GM19239 (cell line): ENCODE measurements at places on chromosomes 4 and X.

- DNase-seq, result no peak
These were observed 135.7 kb upstream of the ANXA10 start for GRCh38 chr4:167956676-167957075.

GRCh38 chr4:48722509-48723446 is 57.3 kb downstream of the FRYL start:
- no peak for DNase-seq

DNA sequence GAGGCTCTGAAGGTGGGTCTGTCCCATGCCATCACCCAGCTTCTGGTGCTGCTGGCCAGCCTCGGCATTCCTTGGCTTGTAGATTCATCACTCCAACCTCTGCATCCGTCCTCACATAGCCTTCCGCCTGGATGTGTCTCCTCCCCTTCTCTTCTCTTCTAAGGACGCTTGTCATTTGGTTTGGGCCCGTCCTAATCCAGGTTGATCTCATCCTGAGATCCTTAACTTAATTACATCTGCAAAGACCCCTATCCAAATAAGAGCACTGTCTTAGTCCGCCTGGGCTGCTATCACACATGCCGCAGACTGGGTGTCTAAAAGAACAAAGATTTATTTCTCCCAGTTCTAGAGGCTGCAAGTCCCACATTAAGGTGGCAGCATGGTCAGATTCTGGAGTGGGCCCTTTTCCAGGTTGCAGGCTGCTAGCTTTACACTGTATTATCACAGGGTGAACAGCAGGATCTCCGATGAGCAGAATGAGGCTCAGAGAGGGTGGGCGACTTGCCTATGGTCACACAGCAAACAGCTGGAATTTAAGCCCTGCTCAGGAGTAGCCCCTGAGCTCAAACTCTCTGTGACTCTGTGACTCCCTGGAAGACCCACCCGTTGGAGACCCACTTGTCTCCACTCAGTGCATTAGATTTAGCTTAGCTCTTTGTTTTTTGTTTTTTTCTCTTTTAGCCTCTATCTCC is 113.1 kb downstream of the STK32B start:
- no peak for DNase-seq

DNA sequence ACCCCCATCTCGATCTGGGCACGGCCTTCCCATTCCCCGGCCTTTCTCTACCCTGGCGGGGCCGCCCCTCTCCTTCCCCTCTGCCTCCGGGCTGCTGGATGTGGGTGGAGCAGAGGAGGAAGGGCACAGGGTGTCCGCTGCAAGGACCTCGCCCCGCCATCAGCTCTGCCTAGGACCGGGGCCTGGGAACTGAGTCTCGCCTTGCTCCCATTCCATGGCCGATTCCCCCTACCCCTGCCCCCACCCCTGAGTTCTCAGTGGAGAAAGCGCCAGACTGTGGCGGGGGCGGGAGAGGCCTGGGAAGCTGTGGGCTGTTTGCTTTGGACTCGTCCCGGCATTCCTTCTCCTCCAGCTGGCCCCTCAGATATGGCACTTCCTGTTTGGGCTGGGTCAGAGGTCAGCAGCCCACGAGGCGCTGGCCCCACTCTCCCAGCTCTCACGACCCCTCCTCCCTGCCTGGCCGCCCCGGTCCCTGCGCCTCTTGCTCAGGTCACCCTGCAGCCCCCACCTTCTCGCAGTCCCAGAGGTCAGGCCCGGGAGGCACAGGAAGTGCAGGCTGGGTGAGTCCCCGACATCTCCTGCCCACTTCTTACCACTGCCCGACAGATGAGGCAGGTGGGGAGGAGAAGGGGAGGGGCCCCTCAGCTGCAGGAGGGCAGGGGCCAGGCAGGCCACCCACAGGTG is 6.4 kb upstream of the BGN start:
- DNase-seq, result no peak

DNA sequence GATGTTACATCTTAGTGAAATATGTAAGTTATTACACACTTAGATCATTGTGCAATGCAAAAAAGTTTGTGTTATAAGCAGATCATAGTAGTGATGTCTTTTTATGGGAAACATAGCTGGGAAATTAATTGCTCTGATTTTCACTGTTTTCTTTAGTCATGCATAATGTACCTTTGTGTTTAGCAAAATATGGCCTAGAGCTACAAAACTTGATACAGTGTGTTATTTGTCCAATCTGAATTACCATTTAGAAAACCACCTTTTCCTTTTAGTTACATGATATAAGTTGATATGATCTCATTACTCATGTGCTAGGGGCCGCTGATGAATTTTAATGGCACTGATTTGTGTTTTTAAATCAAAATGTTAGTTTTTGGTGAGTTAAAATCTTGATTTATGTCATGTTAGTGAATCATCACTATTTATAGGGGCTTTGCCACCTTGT is 2.0 kb downstream of the BMPR1B start:
- DNase-seq, result no peak

DNA sequence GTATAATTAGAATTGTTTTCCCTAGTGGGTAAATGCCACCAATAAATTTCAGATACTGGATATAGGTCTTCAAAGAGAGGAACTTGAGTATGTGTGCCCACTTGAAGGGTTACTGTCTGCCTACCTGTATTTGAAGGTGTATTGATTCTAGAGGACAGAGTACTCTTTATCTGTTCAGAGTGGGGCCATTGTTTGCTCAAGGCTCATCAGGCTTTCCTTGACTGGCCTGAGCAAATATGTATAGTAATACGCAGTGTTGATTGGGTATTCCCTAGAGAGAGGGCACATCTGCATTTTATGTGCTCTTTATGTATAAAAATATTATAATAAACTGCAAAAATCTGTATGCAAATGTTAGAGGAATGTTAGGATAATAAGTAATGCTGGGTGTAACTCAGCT is 23.7 kb downstream of the RP2 start:
- no peak for DNase-seq
